ENCODE measurements at places on chromosomes 12 and 14. TPM values are rescaled to one million over a fixed set of nuclear protein-coding genes. Genes with fewer than 3 reads are reported as not detected.

Gene SLC10A1
- total RNA-seq, result not detected

Gene L3HYPDH
- 18.3 TPM for total RNA-seq

GRCh38 chr12:105462831-105463230 lies 132.3 kb downstream of the C12orf75 start:
- no peaks in the 10 kb centered on the region for H3K4me1 ChIP-seq
- DNase-seq, result no peak
- H3K36me3 ChIP-seq, result no peaks in the 10 kb centered on the region

DNA sequence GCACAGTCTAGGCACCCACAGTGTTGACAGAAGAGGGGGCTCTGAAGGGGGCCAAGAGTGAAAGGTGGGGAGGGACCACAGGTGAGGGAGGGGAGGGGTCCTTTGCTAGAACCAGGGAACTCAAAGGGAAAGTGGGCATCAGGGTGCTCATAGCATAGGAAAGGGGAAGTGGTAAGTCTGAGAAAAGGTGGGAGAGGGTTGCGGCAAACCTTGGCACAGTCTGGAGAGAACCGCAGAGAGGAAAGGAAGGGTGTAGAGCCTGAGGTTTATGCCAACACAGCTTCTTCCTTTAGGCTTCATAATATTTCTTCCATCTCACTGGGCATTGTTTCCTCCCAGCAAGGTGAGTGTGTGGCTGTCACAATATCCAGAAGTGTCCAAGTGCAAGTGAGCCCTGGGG lies 11.5 kb upstream of the PLEK2 start:
- peaks cover 6% of the 10 kb centered on the region for H3K4me1 ChIP-seq
- H3K27me3 ChIP-seq, result peaks cover 24% of the 10 kb centered on the region
- no peaks in the 10 kb centered on the region for H3K36me3 ChIP-seq

GRCh38 chr14:53947452-53948204 lies 9.0 kb downstream of the BMP4 start:
- H3K36me3 ChIP-seq, result no peaks in the 10 kb centered on the region
- peaks cover 79% of the 10 kb centered on the region for H3K27me3 ChIP-seq
- no peaks in the 10 kb centered on the region for H3K4me1 ChIP-seq
- no peak for DNase-seq
- no peak overlapping the region for H3K4me3 ChIP-seq

Measured in activated CD4-positive, alpha-beta T cell treated with anti-CD3 and anti-CD28 coated beads, Interleukin-2, amount 10 ng/mL, durations not matched to agents 7 days and 5 days (primary cell).